ENCODE measurements at places on chromosomes 6 and 20. TPM values are rescaled to one million over a fixed set of nuclear protein-coding genes. Genes with fewer than 3 reads are reported as not detected.

MEP1A gene
- total RNA-seq, result not detected

PBX2 gene
- 28.8 TPM for total RNA-seq

BNIP5 gene
- not detected for total RNA-seq

GPX5 gene
- total RNA-seq, result not detected

MAS1 gene
- under 0.01 TPM for total RNA-seq

ZSCAN26 gene
- 20.6 TPM for total RNA-seq

ZNF831 gene
- not detected for total RNA-seq

PRL gene
- not detected for total RNA-seq

NEURL2 gene
- 5.1 TPM for total RNA-seq

SAPCD1 gene
- 0.85 TPM for total RNA-seq

DEFB132 gene
- not detected for total RNA-seq

PNLDC1 gene
- total RNA-seq, result 0.19 TPM

VGLL2 gene
- not detected for total RNA-seq

RAB44 gene
- total RNA-seq, result under 0.01 TPM

ITPA gene
- 53.7 TPM for total RNA-seq

CASS4 gene
- total RNA-seq, result 0.28 TPM

TMEM170B gene
- 1.7 TPM for total RNA-seq

TREML1 gene
- total RNA-seq, result not detected

HLA-F gene
- 3.8 TPM for total RNA-seq

KCNG1 gene
- 13.5 TPM for total RNA-seq

RSPO4 gene
- total RNA-seq, result not detected

TSBP1 gene
- total RNA-seq, result not detected

GUCA1A gene
- total RNA-seq, result not detected

MUCL3 gene
- not detected for total RNA-seq

VSX1 gene
- not detected for total RNA-seq

IPCEF1 gene
- not detected for total RNA-seq

METTL24 gene
- total RNA-seq, result 0.85 TPM

NMBR gene
- 0.28 TPM for total RNA-seq

TOX2 gene
- total RNA-seq, result 1.4 TPM

OXT gene
- not detected for total RNA-seq

GDAP1L1 gene
- total RNA-seq, result not detected

CST9 gene
- not detected for total RNA-seq
